ENCODE measurements at places on chromosomes 11 and 22.
A peak's percentile ranks its signal among the peaks of the same experiment; 100 is the strongest.

DNA sequence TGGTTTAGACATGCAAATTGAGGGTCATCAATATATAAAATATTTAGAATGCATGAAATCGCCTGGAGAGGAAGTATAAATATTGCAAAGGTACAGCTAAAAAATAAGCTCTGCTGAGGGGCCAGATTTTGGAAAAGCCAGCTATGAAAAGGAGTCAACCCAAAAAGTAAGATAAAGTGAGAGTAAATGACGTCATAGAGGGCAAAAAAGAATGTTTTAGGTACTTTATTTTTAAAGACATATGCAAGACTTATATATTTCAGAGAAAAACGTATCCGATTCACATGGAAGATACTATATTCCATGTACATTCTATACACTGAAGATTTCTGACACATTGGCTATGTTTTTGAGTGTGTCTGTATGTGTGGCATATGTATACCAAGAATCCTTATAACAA, 13.6 kb downstream of the GRM5 start:
- DNase-seq: no peak

- DNase-seq: no peak
These were observed 442.9 kb downstream of the INSC start for GRCh38 chr11:15557457-15558230.

GRCh38 chr22:34972191-34972897, 93.6 kb upstream of the ISX start:
- DNase-seq: no peak

GRCh38 chr22:36027935-36028645, 534 bp downstream of the RBFOX2 start:
- no peak for DNase-seq

DNA sequence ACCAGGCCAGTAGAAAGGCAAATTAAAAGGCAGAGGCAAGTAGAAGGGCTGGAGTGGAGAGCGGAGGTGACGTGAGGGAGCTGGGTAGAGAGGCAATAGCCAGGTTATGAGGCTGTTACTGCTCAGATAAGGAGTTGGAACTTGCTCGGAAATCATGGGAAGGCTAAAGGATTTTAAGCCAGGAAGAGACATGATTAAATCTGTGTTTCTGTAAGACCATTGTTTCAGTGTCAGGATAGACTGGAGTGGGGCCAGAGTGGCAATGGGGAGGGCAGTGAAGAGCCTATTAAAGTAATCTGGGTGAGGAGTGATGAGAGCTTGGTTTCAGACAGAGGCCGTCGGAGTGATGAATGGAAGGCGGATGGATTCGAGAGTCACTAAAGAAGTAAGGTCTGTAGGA, 39.0 kb downstream of the GRAMD1B start:
- DNase-seq: peak; percentile 93

DNA sequence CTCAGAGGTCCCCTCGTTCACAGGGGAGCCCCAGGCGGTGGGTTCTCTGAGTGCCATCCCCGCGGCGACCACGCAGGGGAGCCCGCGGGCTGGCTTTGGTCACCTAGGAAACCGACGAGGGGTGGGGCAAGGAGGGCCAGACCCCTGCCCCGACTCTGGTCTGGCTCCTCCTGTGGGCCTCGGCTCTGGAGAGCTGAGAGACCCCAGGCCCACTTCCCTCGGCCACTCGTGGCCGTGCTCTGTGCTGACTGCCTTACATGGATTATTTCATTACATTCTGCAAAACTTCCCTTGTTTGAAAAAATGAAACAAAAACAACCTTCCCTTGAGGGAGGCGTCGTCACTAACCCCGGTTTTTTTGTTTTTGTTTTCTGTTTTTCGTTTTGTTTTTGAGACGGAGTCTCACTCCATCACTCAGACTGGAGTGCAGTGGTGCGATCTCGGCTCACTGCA, 15.1 kb upstream of the CYTH4 start:
- DNase-seq: no peak

DNA sequence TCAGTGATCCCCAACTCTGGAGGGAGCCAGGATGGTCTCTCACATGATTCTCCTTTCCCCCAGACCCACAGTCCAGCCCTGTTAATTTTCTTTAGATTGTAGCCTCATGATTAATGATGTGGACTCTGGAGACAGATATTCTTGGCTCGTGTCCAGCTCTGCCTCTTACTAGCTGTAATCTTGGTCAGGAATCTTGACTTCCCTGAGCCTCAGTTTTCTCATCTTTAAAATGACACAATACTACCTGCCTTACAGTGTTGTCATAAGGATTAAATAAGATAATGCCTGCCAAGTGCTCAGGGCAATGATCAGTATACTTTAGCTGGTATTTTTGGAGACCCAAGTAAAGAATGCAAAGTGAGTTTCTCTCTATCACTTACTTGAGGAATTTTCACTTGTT, 60.0 kb downstream of the SPECC1L start:
- peak; percentile 18 for DNase-seq

DNA sequence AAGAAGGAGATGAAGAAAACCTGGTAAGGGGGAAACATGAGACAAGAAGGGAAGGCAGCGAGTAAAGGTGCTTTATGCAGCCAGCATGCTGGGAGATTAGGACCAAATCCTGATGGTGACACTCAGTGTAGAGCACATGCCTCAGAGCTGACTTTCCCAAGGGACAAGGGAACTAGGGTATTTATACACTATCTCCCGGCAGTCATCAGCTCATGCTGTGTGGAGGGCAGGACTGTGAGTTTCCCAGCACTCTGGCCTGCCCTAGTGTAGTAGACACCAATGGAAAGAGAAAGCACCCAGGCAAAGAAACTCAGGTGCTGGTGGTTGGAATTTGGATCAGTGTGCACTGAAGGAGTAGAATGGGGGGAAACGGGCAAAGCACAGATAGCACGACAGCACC, 128.3 kb upstream of the CSNK2A3 start:
- no peak for DNase-seq
